NCI-H2107 (cell line): ENCODE measurements at places on chromosomes 3 and 15.

- DNase-seq: no peak
Measured at GRCh38 chr15:65132878-65133547, 595 bp downstream of the PDCD7 start.

DNA sequence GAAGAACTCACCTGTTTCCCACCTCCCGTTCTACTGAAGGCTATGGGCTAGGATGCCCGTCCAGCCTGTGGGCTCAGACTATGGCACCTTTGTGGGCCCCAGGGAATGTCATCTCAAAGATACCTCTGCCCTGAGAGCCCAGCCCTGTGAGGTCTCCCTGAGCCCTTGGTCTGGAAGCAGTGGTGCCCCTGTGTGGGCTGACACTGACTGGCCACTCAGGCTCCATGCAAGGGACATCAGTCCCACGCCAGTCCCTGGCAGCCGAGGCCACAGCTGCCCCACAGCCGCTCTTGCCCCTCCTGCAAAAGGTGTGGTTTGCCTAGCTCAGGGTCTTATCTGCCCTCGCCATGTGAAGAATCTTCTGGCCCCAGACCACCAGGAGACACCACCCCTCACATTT is 106.9 kb downstream of the KLF13 start:
- DNase-seq: no peak

DNA sequence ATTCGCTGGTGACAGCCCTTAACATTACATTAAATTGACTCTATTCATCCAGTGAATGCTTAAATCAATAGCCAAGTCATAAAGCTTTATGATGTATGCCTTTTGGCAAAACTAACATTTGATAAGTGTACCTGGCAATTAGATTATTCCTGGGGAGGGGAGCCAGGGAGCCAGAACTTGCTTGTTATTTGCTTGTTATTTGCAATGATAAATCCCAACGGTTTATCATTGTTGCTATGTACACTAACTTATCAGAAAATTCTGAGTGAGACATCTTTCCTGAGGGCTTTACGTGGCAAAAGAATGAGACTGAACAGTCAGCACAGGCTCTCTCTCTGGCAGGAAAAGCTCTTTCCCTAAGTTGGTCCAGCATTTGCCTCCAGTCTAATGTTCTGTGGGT is 35.8 kb upstream of the FBN1 start:
- DNase-seq: no peak

DNA sequence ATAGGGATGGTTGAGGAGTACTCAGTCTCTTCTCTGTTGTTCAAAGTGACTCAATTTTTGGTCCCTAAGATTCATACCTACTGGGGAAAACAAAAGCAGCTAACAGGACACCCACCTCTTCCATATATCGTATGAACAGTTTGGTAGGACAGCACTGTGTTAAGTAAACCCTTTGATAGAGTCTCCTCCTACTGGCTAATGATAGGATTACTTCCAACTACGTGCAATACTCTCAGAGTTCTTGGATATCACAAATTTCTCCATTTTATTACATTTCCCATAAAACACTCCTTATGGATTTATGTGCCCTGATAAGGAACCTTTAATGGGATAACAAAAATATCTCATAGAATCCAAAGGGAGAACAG is 200.2 kb upstream of the GOLGA6L4 start:
- DNase-seq: no peak

GRCh38 chr3:90052425-90052950 is 945.1 kb downstream of the EPHA3 start:
- DNase-seq: no peak

GRCh38 chr15:99562238-99562637 is 3.5 kb upstream of the MEF2A start:
- DNase-seq: no peak

DNA sequence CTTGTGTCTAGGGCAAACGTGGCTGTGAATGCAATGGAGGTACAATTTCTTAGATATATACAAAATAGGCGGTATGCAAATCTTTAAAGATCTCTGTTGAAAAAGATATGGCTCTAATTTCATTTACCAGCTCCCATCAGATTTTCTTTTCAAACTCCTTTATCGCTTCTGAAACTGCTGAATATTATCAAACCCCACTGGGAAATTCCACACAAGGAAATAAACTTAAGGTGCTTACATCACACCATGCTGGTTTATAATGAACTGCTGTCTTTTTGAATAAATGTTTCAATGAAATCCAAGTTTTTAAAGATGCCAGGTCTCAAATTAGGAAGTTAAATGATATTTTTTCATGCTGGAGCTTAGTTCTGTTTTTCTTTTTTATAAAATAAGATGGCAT is 102.5 kb upstream of the ICE2 start:
- DNase-seq: no peak

DNA sequence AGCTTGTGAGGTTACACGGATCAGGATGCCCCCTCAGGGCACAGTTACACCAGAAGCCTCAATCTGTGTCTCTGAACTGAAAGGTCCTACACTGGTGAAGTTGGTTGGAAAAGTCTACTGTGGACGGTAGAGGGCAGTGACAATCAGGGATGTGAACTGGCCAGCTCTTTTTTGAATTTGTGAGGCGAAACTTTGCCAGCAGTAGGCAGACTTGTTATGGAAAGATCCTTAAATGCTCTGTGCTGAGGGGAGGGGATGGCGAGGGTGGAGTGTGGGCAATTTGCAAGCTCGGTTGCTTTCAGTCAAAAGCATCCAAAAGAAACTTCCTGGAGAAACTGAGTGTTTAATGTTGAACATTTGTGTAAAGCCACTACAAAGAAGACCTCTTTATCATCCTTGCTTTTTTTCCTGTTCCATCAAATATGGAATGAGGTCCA is 127.4 kb upstream of the ABHD17C start:
- peak; percentile 2 for DNase-seq

DNA sequence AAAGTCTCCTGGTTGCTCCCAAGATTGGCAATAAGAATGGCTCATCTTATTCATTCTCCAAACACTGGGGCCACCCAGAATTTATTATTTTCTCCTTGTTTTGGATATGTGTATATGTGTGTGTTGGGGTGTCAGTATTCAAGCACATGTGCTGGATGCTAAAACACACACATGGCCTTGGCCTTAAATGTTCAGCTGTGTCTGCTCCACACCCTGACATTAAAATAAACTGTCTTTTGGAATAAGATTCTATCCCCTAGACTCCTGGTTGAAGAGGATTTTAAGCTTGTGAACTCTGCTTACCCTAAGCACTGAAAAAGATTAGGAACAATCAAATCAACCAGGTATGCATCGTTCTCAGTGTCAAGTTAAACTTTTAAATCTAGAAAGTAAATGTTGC is 382.9 kb upstream of the MCTP2 start:
- DNase-seq: no peak

DNA sequence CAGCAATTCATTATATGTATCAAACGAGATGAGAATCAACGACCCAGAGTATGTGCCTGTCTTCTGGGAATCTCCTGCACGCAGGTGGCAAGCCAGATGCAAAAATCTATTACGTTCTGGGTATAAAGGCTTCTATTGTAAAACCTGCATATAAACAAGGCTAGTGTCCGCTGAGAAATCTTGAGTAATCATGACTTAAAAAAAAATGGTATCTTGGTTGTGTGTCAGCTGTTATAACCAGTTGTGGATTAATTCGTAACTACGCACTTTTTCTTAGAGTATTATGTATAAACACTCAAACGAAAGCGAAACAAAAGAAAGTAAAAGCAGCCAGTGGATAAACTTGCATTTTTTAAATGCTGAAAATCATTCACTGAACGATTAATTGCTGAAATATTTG is 509.1 kb downstream of the RSL24D1 start:
- no peak for DNase-seq

DNA sequence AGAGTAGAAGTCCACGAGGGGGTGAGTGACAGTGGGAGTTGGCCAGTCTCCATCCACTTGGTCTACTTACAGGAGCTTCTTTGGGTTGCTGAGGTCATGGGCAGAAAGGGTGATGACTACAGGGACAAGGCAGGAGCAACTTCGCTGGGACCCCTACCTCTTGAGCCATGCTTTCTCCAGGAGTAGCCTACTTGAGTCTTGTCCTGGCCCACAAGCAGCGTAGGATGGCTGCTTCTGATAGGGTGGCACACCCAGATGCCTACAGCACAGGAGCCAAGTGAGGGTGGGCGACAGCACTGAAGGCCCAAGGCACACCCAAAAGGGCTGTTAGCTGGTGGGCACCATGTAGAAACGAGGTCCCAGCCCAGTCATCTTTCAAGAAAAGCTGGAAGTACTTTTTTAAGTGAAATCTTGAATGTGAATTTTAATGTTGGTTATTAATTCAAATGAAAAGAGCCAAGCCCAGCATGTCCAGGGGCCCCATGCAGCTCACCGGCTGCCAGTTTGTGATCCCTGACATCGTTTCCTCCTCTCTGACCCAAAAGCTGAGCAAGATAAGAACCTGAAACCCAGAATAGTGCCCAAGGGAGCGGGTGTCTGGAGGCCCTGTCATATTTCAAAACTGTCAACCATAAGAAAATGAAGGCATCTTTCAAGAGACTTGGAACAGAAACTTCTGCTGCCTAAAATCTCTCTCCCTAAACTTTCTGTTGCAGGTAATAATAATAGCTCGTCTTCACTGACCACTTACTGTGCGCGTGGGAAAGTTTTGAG is 2.2 kb upstream of the CPEB1 start:
- DNase-seq: no peak

DNA sequence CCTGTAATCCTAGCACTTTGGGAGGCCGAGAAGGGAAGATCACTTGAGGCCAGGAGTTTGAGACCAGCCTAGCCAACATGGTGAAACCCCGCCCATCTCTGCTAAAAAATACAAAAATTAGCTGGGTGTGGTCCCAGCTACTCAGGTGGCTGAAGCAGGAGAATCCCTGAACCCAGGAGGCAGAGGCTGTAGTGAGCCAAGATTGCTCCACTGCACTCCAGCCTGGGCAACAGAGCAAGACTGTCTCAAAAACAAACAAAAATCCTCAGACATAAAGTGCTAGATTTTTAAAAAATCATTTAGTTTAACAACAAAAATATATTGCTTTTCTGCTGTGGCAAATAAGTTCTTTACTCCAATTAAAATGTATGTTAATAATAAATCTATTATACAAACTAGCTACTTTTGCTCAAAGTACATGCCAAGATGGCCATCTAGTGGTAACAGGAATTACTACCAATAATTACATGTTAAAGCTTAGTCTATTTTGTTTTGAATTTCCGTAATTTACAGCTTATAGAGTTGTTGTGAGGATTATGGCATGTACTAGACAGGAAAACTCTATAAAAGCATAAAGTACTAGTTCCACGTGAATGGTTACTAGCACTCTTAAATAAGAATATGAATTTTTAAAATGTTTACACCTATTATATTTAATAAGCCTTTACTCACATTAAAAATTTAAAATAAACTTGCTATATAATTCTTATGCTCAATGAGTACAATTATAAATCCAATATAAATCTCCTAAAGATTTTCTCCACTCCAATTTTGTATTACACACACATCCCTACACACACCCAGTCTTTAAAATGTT is 39.0 kb downstream of the GABPB1 start:
- no peak for DNase-seq

DNA sequence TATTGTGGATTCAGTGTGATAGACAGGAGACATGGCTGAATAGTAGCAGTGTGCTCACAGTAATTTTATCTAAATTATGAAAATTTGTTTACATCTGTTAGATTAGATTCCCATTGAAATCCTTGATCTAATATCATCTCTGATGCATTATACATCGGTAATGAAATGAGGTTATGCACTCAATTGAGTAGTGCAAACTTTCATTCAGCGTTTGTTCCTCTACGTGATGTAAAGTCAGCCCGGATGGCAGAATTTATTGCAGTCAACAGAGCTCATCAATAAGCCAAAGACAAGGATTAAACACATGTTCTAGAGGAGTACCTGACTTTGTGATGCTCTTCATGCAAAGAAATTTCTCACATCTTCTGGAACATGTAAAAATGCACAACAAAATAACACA is 549.2 kb downstream of the GOLGA6L6 start:
- DNase-seq: no peak

DNA sequence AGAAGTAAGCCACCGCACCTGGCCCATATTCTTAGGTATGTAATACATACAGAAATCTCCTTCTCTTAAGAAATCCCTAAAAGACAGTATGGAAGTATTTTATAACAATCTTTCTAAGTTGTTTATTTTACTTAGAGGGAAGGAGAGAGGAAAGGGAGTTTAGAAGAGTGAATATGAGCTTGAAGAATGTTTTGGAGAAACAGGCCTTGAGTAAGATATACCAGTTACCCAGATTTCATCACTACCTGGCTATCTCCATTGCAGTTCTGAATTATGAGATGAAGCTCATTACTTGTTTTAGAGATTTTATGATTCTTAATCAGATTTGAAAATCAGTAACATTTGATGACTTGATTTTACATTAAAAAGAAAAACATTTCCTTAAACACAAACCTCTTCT is 71.9 kb downstream of the DCUN1D1 start:
- DNase-seq: no peak

DNA sequence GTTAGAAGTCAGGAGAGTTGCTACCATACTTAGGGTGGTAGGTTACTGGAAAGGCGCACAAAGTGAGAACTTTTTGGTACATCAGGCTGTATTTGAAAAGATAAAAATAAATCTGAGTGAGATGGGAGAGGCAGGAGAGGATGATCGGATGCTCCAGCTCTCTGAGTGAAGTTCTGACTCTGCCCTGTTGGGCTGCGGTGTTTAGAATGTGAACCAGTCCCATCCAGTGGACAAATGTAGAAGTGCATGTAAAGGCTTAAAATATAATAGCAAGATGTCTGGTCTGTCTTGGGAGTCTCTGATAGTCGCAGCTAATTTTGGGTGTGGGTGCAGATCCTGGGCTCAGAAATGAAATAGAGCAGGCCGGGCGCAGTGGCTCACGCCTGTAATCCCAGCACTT is 30.4 kb downstream of the ACKR2 start:
- DNase-seq: no peak

- no peak for DNase-seq
Measured at GRCh38 chr3:98843266-98843959, 58.1 kb downstream of the DCBLD2 start.

DNA sequence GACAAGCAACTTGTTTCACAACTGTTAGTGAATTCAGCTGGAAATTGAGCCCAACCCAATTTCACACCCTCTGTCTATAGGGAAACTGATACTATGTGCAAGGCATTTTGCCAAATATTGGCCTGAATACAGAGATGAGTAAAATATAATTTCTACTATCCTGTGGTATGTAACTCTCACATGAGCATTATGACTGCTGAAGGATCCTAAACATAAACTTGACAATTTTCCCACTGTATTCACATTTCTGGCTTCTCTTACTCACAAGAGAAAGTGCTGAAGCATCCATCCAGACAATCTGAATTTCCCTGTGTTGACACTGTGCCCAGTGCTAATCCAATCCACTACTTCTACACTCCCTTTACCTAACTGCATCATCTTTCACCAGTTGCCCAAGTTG is 28.4 kb downstream of the SERPINI2 start:
- DNase-seq: no peak
